ENCODE measurements at places on chromosomes 12 and 14. TPM values are rescaled to one million over a fixed set of nuclear protein-coding genes. Genes with fewer than 3 reads are reported as not detected.
A peak's percentile ranks its signal among the peaks of the same experiment; 100 is the strongest.

Gene GPR132
- 0.08 TPM for total RNA-seq

Gene AMN
- 0.44 TPM for total RNA-seq

Gene GALNT4
- 5.1 TPM for total RNA-seq

Gene CEBPE
- total RNA-seq, result not detected

Gene RESF1
- total RNA-seq, result 42.4 TPM

Gene GNG2
- 0.23 TPM for total RNA-seq

Gene EGLN3
- 3.6 TPM for total RNA-seq

Gene ASCL1
- total RNA-seq, result not detected

Gene C12orf54
- not detected for total RNA-seq

DNA sequence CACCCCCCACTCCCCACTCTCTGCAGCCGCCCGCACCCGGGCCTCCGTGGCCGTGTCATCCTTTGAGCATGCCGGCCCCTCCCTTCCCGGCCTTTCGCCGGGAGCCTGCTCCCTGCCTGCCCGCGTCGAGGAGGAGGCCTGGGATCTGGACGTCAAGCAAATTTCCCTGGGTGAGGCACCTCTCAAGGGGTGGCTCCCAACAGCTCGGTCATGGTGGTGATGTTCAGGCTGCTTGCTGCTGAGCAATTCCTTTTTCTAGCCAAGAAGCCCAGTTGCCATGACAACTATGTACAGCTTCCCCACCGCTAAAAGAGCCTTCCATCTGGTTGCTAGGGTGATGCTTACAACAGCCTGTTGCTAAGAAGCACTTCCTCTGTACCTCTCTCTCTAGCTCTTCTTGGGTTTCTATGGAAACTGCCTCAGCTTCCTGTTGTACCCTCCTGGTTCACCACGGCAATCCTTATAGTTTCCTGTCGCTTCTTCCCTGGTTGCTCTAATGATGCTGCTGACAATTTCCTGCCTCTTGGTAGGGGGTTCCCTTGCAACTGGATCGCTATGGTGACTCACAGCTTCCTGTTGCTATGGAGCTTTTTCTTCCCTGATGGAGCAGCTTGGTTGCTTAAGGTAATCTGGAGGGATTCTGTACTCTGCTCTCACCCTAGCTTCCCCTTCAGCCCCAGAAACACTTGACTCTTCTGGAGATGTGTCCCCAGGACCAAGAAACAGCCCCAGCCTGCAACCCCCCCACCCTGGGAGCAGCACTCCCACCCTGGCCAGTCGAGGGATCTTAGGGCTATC lies 11.0 kb downstream of the ZNF219 start:
- H3K36me3 ChIP-seq, result no peaks in the 10 kb centered on the region
- no peaks in the 10 kb centered on the region for H3K27me3 ChIP-seq

DNA sequence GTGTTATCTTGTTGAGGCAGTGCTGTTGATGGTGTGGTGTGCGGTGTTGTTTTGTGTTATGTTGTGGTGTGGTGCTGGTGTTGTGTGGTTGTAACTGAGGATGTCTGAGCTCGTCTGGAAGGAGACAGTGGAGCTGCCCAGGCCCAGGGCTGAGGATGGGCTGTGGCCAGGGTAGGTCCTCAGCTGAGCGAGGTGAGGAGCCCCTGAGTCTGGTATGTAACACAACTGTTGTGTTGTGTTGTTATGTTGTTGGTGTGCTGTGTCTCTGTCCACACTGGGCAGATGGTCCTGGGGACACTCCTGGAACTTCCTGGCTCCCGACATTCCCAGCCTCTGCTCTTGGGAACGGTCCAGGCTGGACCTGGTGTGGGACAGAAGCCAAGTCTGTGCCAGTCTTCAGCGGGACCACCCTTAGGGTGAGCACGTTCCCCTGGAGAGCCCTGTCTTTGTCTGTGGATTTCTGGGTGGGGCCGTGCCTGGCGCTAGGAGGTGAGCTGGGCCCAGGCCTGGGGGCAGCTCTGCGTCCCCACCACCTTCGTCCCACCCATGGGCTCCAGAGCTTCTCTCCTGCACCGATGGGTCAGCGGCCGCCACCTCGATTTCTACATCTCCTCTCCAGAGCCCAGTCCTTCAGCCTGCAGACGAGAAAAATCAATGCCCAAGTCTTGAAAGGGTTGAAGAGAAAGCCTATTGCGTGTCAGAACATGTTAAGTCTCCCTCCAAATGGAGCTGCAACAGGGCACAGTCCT lies 27.4 kb upstream of the SFSWAP start:
- H3K36me3 ChIP-seq, result no peaks in the 10 kb centered on the region
- no peaks in the 10 kb centered on the region for H3K4me1 ChIP-seq
- H3K27ac ChIP-seq, result no peak overlapping the region
- no peak for DNase-seq
- no peak overlapping the region for H3K4me3 ChIP-seq

- H3K4me1 ChIP-seq, result no peaks in the 10 kb centered on the region
- no peaks in the 10 kb centered on the region for H3K36me3 ChIP-seq
- no peak overlapping the region for H3K27ac ChIP-seq
- no peak overlapping the region for H3K4me3 ChIP-seq
- peaks cover 9% of the 10 kb centered on the region for H3K27me3 ChIP-seq
Measured at GRCh38 chr12:108101605-108102175, 27.4 kb upstream of the WSCD2 start.

GRCh38 chr12:10211940-10212738 lies 538 bp upstream of the GABARAPL1 start:
- H3K36me3 ChIP-seq, result peaks cover 7% of the 10 kb centered on the region
- H3K27ac ChIP-seq, result peak overlapping the region; percentile 71
- no peaks in the 10 kb centered on the region for H3K27me3 ChIP-seq
- H3K4me1 ChIP-seq, result no peaks in the 10 kb centered on the region
- peak; percentile 90 for DNase-seq

GRCh38 chr14:101865288-101865687 lies 99.1 kb upstream of the DYNC1H1 start:
- DNase-seq, result no peak
- H3K27ac ChIP-seq, result no peak overlapping the region
- H3K36me3 ChIP-seq, result no peaks in the 10 kb centered on the region
- H3K4me3 ChIP-seq, result no peak overlapping the region
- H3K27me3 ChIP-seq, result no peaks in the 10 kb centered on the region

GRCh38 chr12:112112409-112113133 lies 4.0 kb upstream of the NAA25 start:
- H3K27ac ChIP-seq, result peak overlapping the region; percentile 58
- peaks cover 5% of the 10 kb centered on the region for H3K36me3 ChIP-seq
- H3K4me1 ChIP-seq, result peaks cover 26% of the 10 kb centered on the region
- no peaks in the 10 kb centered on the region for H3K27me3 ChIP-seq
- H3K4me3 ChIP-seq, result no peak overlapping the region

DNA sequence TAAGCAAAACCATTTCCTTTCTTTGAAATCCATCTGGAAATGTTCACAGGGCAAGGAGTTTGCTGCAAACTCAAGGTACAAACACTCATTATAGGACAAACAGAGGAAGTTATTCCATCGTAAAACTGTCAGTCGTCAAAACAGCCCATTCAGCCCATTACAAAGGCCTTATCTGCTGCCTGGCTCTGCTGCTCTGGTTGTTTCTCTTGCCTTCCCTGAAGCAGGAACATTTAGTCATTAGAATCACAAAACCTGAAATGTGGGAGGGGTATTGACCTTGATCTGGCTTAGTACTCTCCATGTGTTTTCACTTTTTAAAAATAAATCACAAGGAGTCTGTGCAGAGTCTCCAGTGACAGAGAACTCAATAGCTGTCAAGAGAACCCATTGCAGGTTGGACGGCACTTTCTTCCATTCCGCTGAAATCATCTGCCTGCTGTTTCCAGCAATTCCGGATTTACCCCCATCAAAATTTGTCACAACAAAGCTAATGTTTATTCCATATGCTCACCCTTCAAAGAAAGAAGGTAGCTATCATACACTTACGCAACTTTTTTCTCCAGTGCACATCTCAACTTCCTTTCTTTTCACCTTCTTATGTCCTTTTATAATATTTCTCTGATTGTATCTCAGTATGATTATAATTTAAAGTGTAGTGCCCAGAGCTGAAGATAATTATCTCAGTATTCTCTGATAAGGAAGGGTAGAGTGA lies 24.6 kb upstream of the ITPR2 start:
- peaks cover 4% of the 10 kb centered on the region for H3K27me3 ChIP-seq
- H3K27ac ChIP-seq, result no peak overlapping the region
- H3K4me3 ChIP-seq, result no peak overlapping the region
- H3K4me1 ChIP-seq, result peaks cover 3% of the 10 kb centered on the region

GRCh38 chr14:66509874-66510273 lies 1.9 kb downstream of the GPHN start:
- peaks cover 3% of the 10 kb centered on the region for H3K4me1 ChIP-seq
- H3K27ac ChIP-seq, result peak overlapping the region; percentile 81
- no peaks in the 10 kb centered on the region for H3K27me3 ChIP-seq
- H3K4me3 ChIP-seq, result peak overlapping the region; percentile 95
- no peaks in the 10 kb centered on the region for H3K36me3 ChIP-seq

DNA sequence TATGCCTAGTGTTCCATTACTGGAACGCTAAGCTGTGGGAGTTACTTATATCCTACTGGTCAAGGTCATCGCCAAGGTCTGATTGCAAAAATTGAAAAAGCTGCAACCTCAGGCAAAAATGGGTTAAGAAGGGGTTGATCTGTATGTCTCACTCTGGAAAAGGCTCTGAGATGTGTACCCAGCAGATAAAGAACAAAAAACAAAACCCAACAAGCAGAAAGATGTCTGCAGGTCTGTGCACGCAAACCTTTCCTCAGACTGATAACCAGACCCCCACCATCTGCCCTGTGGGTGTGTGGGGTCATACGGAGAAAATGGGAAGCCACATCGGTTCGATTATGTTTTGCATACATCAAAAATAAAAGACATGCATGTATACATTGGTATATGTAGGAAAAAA lies 56.4 kb downstream of the TESC start:
- no peak overlapping the region for H3K27ac ChIP-seq
- H3K4me3 ChIP-seq, result no peak overlapping the region
- H3K4me1 ChIP-seq, result peaks cover 5% of the 10 kb centered on the region
- H3K36me3 ChIP-seq, result no peaks in the 10 kb centered on the region
- no peak for DNase-seq

- no peaks in the 10 kb centered on the region for H3K4me1 ChIP-seq
- no peak for DNase-seq
- no peaks in the 10 kb centered on the region for H3K36me3 ChIP-seq
- H3K4me3 ChIP-seq, result no peak overlapping the region
Measured at GRCh38 chr12:40560848-40561247, 131.4 kb upstream of the CNTN1 start.

DNA sequence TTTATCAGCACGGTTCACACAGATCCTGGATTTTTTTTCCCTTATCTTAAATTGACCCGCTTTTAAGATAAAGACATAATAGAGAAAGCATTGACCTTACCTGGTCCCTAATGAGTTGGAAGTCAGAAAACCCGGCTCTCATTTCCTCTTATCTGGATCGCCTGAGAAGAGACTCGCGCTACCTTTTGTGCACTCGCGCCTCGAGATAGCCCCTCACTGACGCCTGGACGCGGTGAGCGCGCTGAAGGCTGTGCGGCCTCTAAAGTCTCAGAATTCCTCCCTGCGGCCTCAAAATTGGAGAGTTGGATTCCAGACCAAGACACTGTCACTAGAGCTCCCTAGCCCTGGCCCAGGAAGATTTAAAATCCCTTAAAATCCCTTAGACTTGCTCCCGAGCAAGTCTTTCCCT lies 7.0 kb downstream of the NKX2-1 start:
- no peak overlapping the region for H3K27ac ChIP-seq
- DNase-seq, result no peak
- H3K4me3 ChIP-seq, result no peak overlapping the region
- no peaks in the 10 kb centered on the region for H3K36me3 ChIP-seq
- peaks cover 4% of the 10 kb centered on the region for H3K27me3 ChIP-seq
- H3K4me1 ChIP-seq, result no peaks in the 10 kb centered on the region

DNA sequence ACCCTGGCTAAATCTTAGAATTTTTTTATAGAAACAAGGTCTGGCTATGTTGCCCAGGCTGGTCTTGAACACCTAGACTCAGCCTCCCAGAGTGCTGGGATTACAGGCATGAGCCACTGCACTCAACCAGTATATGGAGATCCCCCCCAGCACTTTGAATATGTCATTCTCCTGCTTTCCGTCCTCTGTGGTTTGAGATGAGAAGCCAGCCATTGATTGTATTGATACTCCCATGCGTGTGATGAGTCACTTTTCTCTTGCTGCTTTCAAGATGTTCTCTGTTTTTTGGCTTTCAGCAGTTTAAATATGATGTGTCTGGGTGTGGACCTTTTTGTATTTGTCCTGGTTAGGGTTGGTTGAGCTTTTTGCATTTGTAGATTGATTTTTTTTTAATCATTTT lies 75.2 kb upstream of the DNM1L start:
- H3K36me3 ChIP-seq, result no peaks in the 10 kb centered on the region
- no peak for DNase-seq
- no peak overlapping the region for H3K4me3 ChIP-seq
- H3K4me1 ChIP-seq, result no peaks in the 10 kb centered on the region
- H3K27me3 ChIP-seq, result no peaks in the 10 kb centered on the region

- H3K27me3 ChIP-seq, result no peaks in the 10 kb centered on the region
- H3K4me3 ChIP-seq, result no peak overlapping the region
- H3K36me3 ChIP-seq, result no peaks in the 10 kb centered on the region
Measured at GRCh38 chr14:54182419-54183045, 214.3 kb upstream of the CDKN3 start.

DNA sequence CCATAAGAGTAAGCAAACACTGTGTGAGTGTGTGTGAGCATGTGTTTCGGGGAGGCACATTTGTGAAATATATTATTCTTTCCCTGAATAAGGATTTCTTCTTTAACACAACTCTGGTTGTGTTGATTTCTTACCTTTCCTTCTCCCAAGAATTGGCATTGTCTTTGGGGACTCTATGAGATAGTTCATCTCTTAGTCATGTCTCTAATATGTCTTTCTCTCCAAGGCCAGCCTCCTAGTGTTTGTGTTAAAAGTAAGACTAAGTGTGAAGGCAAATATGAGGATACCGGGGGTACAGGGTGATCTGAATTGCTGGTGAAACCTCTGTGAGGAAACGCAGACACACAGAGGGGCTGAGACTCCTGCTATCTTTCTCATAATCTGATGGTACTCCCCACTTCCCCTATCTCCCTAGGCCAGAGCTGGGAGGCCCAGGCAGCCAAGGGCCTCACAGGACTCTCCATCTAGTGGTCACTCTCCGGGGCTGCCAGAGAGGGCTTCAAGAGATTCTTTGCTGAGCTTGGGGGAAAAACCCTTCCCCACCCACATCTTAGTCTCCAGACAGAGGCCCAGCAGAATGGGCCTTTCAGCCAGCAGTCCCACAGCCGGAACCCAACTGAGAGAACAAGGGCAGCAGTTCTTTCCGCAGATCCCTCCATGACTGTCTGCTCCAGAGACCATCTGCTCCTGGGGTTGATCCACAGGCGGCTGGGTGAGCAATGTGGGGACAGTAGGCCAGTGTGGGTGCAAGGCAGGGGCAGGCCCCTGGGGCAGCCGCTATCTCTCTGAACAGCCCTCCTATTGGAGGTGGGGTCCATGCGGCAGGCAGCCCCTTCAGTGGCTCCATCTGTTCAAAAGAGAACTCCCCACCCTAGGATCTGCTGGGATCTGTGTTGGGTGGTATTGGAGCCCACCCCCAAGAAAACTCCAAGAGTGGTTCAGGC lies 5.8 kb upstream of the HOXC12 start:
- no peak overlapping the region for H3K4me3 ChIP-seq
- H3K4me1 ChIP-seq, result peaks cover 89% of the 10 kb centered on the region
- H3K27ac ChIP-seq, result peak overlapping the region; percentile 88
- no peak for DNase-seq

- H3K4me1 ChIP-seq, result no peaks in the 10 kb centered on the region
- no peaks in the 10 kb centered on the region for H3K36me3 ChIP-seq
- no peak overlapping the region for H3K27ac ChIP-seq
- H3K4me3 ChIP-seq, result no peak overlapping the region
- no peaks in the 10 kb centered on the region for H3K27me3 ChIP-seq
Measured at GRCh38 chr14:60514741-60515491, 6.0 kb downstream of the SIX6 start.

Measured in Panc1 (cell line).